Fibroblast of skin of right biceps (primary cell): ENCODE measurements at places on chromosomes 3 and 15.

DNA sequence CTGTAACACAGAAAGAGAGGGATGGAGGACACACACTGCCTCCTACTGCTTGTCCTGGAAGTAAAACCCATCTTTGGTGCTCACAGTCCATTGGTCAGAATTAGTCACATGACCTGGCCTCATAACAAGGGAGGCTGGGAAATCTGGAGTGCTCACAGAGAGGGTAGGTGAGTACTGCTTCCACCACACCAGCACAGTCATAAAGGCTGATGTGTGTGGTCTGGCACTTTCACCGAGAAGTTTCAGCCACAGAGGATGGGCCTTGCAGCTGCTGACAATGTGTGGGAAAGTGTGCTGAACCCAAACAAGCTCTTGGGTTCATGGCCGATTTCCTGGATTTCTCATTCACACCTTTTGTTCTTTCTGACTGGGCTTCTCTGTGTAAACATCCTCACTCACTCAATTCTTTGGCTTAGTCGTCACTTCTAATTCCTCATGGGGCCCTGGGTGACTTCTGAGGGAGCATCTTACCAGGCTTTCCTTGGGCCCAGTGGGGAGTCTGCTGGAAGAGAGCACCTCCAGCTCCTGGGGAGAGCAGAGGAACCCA, 100.7 kb downstream of the ASB7 start:
- peak; percentile 91 for DNase-seq

DNA sequence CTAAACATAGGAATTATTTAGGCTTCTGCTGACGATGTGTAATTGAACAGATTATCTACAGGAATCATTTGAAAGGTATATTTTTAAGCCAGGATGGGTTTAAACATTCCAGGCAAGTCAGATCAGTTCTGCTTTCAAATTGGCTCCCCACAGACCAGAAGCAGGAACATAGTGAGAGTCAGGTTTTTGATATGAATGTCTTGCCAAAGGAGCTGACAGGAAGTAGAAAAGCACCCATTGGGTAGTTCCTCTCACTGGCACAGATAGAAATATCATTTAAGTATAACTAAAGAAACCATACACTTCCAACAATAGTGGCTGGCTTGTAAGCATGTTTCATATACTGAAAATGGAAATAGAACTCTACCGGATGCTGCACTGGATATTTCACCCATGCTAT, 95.2 kb downstream of the CLDN1 start:
- DNase-seq: no peak

DNA sequence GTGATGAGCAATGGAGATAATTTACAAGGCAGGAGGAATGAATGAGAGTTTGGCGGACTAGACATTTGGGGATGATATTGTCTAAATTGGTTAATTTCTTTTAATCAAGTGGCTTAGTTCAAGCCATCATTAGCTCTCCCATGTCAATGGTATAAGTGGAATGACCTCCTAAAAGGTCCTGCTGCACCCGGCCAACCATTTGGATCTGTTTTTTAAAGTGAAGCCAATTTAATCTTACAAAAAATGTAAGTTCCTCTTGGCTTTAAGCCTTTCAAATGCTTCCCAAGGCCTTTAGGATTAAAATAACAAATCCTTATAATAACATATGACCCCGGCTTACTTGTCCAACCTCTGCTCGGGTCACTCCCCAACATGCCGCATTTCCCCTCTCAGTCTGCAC, 484.4 kb upstream of the ADAMTS9 start:
- no peak for DNase-seq

DNA sequence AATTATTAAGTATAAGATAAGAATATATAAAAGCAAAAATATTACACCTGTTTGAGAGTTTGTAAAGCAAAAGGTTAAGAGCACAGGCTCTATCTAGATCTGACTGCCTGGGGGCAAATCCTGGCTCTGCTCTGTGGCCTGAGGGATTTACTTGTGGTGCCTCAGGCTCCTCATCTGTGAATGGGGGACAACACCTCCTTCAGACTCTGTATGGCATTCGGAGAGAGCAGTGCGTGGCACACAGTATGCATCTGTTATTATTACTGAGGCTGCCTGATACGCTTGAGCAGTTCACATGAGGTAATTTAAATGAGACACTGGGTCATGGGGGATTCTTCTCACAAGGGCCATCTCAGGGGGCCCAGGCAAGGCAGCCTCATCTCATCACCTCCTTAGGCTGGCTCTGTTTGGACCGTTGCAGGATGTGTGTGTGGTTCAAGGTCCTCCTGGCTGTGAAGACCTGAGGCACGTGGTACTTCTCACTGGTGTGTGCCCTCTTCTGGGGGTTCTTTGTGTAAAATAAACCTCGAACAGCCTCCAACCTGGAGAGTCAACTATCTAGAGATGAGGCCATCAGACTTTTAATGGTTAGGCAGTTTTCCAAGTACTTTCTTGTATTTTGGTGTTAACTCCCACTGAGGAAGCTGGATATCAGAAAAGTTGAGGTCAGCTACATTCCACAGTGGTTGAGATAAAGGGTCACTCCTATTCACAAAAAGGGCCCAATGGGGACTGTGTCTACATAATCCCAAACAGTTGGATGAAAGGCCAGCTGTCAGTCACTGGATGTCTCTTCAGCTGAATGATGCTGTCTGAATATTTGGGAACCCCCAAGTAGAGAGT, 9.0 kb downstream of the GNB5 start:
- no peak for DNase-seq

DNA sequence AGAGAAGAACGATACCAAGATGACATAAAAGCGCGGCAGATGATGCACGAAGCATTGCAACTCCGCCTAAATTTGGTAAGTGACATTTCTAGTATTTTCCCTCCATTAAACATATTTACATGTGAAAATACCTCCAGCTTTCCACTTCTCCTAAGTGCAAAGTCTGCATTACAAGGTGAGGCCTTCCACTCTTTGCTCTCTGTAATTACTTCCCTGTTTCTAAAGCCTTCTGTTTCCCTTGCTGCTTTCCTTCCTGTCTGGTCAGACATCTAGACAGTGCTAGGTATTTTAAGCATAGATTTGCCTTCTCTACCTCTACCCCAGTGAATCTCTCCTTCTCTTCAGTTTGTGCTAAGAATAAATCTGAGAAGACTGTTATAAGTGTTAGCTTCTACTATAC, 1.9 kb downstream of the P2RY12 start:
- DNase-seq: no peak

DNA sequence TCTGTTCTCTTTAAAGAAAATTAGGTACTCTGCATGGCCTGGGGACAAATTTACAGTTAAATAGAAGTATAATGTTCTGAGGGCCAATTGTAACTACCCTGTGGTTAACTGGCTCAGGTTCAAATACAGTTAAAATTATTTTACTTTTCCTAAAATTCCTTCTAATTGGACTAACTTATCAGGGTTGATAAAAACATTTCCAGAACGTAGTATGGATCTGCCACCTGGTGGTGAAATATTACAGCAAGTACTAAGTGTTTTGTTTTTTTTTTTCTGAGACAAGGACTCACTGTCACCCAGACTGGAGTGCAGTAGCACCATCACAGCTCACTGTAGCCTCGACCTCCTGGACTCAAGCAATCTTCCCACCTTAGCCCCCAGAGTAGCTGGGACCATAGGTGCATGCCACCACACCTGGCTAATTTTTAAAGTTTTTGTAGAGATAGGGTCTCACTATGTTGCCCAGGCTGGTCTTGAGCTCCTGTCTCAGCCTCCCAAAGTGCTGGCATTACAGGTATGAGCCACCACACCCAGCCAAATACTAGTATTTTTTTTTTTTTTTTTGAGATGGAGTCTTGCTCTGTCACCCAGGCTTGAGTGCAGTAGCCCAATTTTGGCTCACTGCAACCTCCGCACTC, 29.2 kb downstream of the NEO1 start:
- DNase-seq: peak; percentile 63

GRCh38 chr15:60797444-60798040, 318.6 kb upstream of the ICE2 start:
- DNase-seq: peak; percentile 53

DNA sequence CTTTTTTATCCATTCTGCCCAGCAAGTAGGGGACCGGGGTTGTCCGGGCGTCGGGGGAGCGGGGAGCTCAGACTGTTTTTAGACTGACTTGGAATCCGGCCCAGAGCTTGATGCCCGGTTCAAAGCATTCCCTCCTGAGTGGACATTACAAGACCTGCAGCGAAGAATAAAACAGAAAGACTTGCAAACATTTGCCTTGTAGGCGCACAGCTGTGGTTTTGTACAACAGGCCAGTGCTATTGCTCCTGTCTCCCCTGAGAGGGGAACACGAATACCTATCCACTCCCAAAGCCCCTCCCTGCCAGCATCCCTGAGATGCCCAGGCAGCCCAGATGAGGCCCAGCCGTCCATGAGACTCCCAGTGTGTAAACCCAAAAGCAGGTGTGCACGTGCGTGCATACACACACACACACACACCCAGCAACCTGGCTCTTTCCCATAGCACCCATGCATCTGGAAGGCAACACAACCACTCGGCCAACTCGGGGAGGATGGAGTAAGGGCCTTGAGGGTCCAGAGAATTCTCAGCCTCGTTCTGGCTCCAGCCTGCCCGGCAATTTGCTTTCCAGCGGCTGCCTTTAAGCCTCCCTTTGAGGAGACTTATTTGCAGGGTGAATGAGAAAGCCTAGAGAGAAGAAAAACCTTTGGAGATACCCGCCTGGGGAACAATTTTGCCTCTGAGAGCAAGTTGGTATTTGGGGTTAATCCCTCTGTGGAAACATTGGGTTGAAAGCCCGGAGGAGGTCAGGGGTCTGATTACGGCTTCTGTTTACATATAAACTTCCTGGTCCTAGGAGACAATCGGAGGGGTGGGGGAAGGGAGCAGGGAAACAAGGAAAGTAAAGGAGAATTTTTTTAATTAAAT, 161.0 kb upstream of the HES1 start:
- DNase-seq: no peak

GRCh38 chr3:16053794-16054193, 120.7 kb upstream of the GALNT15 start:
- no peak for DNase-seq

DNA sequence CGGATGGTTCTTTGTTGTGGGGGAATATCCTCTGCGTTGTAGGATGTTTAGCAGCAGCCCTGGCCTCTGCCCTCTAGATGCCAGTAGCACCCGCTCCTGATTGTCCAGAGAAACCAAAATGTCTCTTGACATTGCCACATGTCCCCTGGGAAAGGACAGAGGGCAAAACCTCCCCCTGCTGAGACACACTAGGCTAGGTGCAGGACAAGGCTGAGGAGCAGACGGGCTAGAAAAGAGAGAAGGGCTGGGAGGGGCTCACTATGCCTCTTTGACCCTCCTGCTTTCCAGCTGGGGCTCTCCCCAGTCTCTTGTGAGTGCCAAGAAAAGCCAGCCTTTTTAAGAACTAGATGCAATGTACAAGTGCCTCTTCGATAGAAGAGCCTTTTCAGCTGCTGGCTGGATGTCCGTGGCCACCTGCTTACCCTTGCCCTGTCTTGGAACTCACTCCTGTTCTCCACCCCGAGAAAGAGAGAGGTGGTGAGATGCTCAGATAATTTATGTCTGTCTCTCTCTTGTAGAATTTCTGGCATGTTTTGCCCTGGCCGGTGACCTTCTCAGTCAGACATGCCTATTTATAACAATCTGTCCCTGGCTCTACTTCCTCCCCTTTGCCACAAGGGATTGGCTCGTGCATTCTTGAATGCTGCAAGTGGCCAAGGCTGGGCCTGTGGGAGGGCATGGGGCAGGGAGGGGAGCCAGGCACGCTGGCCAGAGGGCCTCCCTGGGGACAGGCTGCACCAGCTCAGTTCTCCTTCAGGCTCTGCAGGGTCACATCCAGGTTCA, 142.6 kb downstream of the RPLP1 start:
- peak; percentile 12 for DNase-seq

- peak; percentile 67 for DNase-seq
These were observed 25.5 kb upstream of the SNRPA1 start for GRCh38 chr15:101320501-101321052.

DNA sequence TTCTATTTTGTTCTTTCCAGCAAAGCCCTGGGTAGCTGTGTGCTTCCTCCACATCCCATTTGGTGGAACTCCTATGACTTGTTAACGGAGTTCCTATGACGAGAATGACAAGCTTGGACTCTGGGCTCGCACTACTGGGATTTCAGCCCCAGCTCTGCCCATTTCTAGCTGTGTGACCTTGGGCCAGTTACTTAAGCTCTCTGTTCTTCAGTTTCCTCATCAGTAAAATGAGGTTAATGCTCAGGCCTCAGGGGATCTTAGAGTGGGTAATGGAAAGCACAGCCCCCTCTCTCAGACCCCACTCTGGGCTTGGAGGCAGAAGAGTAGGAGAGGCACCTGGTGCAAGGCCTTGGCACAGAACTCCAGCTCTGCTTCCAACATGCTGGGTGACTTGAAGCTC, 123.1 kb downstream of the SMAD6 start:
- no peak for DNase-seq

DNA sequence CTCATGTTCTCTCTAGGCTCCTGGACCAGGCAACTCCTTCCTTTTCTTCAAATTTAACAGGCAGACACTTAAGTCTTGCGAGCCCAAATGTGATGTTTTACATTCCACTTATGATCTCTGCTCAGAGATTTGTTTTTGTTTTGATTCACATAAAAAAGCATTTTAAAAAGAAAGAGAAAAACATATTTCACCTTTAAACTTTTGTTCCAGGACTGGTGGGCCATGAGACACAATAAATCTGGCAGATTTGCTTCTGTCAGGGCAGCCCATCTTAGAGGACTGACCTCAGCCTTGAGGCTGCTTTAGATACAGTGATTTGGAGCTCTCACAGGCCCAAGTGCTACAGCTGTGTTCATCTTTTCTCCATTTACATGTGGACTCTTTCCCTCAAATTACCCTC, 52.0 kb downstream of the CMSS1 start:
- DNase-seq: no peak

DNA sequence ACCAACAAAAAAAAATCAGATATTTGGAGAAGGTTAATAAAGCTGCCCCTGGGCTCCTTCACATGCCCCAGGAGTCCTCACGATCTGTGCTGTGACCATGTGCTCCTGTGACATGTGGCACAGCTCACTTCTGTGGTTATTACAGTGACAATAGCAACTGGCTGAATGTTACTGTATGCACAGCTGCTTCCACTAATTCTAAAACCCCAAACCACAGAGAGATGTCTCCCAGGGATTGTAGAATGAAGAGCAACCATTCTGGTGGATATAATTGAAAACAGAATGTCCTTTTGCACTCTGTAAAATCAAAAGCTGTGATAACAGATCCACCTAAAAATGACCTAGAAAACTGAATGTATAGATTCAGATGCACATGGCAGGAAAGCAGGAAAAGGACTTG, 489.2 kb upstream of the CNTN4 start:
- DNase-seq: peak; percentile 61

DNA sequence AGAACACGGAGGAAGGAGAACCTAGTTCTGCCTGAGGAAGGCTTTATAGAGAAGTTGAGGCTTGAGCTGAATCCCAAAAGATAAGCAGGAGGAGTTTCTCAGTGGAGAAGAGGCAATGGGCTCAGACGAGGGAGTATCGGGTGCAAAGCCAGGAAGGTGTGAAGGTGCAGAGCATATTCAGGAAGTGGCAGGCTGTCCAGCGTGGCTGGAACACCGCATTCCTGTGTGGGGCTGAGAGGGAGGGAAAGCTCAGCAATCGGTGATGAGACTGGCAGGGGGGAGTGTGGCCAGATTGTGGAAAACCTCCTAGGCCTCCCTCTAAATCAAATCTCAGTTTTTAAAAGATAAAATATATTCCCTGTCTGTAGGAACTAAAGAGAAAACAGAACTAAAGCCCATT, 63.0 kb downstream of the ARHGAP31 start:
- no peak for DNase-seq

GRCh38 chr3:84881288-84881687, 77.5 kb upstream of the CADM2 start:
- DNase-seq: no peak
